GM12878 (cell line): ENCODE measurements at places on chromosomes 3 and 15. TPM values are rescaled to one million over a fixed set of nuclear protein-coding genes. Genes with fewer than 3 reads are reported as not detected.

Gene RRP9
- 55.2 and 56.0 TPM in 2 replicates for total RNA-seq

DNA sequence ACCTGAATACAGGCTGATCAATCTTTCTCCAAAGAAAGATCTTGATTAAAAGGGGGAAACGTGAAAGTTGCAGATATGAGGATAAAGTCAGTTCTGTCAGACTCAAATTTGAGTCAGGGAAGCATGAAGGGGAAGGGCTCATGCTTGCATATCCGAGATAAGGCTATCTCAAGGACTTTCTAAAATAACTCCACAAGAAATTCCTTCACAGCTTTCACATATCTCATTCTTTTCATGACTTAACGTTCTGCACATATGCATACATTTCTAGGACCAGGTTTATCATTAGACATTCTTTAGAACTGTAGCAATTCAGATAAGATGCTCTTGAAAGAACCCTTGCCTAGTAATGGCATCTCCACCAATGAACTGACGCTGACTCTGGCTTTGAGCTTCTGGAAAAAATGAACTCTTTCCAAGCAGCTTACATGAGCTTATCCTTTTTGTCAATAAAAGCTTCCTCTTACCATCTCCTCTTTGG, 15.9 kb downstream of the SH3GL3 start:
- no peak for DNase-seq
- H3K27me3 ChIP-seq, result no peaks in the 10 kb centered on the region
- no peaks in the 10 kb centered on the region for H3K36me3 ChIP-seq
- H3K4me1 ChIP-seq, result no peaks in the 10 kb centered on the region

- H3K36me3 ChIP-seq, result no peaks in the 10 kb centered on the region
- no peak for DNase-seq
- no peak overlapping the region for H3K4me3 ChIP-seq
- no peaks in the 10 kb centered on the region for H3K27me3 ChIP-seq
- H3K27ac ChIP-seq, result no peak overlapping the region
- no peaks in the 10 kb centered on the region for H3K4me1 ChIP-seq
Observed at GRCh38 chr3:99191186-99191585, 289.7 kb upstream of the DCBLD2 start.

DNA sequence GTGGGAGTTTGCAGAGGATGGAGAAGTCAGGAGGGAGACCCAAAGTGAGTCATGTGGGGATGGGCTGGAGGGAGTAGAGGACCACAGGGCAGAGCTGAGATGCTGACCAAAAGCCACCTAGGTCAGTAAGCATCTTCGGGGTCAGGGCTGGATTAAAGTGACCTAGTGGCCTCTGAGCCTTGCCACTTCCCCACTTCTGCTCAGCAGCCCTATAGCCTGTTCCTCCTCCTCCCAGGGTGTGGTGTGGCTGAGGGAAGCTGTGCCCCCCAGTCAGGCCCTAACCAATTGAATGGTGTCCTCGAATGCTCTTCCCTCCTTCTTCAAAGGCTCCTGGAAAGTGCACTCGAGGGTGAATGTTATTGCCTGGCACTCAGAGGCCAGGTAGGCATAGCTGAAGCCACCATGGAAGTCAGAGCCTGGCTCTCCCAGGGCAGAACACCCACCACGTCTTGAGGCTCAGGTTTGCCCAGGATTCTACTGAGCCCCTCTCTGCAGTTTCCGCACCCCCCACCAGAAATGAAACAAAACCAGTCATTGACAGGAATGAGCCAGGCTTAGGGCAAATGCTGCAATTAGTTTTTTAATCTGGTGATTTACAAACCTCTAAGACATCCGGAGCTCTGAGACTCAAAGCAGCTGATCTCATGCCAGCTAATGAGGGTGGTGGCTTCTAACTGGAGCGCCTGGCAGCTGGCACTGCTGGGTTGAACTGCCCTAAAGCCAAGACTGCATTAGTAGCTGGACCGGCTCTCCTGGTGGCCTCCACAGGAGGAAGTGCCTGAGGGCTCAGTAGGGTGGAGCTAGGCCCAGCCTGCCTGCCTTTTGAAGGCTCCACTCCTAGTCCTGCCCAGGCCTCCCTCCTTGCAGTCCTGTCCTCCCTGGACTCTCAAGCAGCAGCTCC, 26.0 kb upstream of the VIPR1 start:
- H3K36me3 ChIP-seq, result no peaks in the 10 kb centered on the region
- no peaks in the 10 kb centered on the region for H3K27me3 ChIP-seq
- no peak overlapping the region for H3K27ac ChIP-seq
- H3K4me3 ChIP-seq, result no peak overlapping the region
- H3K4me1 ChIP-seq, result no peaks in the 10 kb centered on the region

Gene PLSCR4
- total RNA-seq, result not detected in 2 replicates

Gene NMB
- 1.3 and 2.8 TPM in 2 replicates for total RNA-seq

GRCh38 chr15:69340243-69340900, 41.7 kb downstream of the PAQR5 start:
- no peaks in the 10 kb centered on the region for H3K36me3 ChIP-seq
- peaks cover 3% of the 10 kb centered on the region; the same call in 1 of the 2 replicates for H3K27me3 ChIP-seq
- H3K4me1 ChIP-seq, result no peaks in the 10 kb centered on the region
- H3K4me3 ChIP-seq, result no peak overlapping the region

GRCh38 chr3:168933614-168934013, 729.9 kb downstream of the MECOM start:
- no peak for DNase-seq

Gene GOLGA6D
- not detected in 2 replicates for total RNA-seq
